ENCODE measurements at places on chromosomes 2 and 18. TPM values are rescaled to one million over a fixed set of nuclear protein-coding genes. Genes with fewer than 3 reads are reported as not detected.

- no peak for DNase-seq
These were observed 1269.0 kb upstream of the DDX18 start for GRCh38 chr2:116545286-116546068.

DNA sequence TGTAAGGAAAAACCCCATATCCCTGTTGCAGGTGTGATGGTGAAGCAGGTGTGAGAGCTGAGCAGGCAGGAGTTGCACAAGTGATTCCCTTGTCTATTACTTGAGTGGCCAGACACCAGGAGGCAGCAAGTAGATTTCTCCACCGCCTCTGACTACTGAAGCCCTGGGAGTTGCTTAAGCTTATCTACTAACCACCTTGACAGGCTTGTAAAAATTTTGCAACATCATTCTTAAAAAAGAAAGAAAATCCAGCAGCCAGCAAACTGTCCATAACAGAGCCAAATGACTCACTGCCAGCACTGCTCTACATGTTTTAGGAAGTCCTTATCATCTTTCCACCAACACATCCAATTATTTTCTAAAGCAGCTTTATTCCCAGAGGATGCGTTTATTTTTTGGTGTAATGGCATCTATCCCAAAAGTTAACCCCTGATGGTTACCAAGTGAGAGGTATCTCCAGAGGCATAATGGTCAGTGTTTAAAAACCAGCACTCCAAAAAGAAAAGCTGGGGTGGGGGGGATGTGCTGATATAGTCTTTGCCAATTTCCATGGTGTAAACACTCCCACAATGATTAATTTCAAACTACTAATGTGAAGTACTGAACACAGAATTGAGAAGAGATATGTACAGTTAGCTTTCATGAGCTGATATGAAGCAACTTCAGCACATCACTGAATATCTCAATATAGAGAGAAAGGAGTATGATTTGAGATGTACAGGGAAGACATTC, 16.3 kb upstream of the GPR39 start:
- no peak for DNase-seq

DNA sequence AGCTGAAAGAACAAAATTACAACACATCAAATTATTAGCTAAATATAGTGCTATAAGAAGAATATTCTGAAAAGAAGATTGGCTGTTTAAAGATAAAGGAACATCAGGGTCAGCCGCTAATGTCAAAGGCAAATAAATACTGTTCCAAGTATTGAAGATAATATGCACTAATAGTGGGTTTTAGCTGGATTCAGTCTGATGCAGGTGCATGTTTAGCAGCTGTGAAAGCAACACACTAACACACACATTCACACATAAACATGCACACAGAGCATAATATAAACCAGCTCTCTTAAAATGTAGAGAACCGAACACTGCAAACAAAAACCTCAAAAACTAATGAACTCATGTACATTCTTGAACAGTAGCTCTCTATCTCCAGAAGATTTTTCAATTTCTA, 634.6 kb downstream of the ERBB4 start:
- no peak for DNase-seq

- peak; percentile 86 for DNase-seq
These were observed 80.0 kb downstream of the GFPT1 start for GRCh38 chr2:69306822-69307578.

DNA sequence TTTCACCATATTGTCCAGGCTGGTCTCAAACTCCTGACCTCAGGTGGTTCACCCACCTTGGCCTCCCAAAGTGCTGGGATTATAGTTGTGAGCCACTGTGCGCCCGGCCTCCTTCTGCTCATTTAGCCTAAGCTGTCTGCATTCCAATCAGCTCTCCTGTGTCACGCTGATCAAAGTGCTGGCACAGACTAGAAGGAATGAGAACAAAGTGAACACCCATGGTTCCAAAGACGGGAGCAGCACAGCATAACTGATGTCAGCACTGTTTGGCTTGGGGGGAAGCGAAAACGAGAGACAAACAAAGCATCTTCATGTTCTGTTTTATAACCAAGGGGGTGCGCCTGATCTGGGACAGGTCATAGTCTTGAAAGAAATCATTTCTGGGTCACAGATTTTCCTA, 43.3 kb downstream of the DIPK1C start:
- no peak for DNase-seq

GRCh38 chr2:236872981-236873380, 212.7 kb upstream of the COPS8 start:
- peak; percentile 35 for DNase-seq

- no peak for DNase-seq
These were observed 565 bp downstream of the SP140 start for GRCh38 chr2:230226051-230226551.

DNA sequence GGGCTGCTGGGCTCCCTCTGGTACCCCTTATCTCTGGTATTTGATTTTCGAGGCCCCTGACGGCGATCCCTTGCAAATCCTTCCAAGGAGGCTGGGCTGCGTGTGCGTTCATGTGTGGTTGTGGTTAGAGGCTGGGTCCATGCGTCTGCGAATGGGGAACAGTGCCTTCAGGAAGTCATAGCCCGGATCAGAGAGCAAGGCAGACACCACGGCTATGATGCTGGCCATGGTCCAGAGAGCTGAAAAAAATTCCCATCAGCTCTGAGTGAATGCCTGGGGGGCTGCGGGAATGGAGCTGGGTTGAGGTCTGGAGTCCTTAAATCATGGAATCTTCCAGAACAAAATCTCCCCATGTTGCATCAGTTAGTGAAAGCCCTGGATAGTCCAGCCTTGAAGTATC, 145.5 kb downstream of the ACKR3 start:
- no peak for DNase-seq

- DNase-seq: no peak
These were observed 797.2 kb downstream of the SATB2 start for GRCh38 chr2:198660501-198660900.

- no peak for DNase-seq
These were observed 62.6 kb downstream of the SLC40A1 start for GRCh38 chr2:189517847-189518535.

DNA sequence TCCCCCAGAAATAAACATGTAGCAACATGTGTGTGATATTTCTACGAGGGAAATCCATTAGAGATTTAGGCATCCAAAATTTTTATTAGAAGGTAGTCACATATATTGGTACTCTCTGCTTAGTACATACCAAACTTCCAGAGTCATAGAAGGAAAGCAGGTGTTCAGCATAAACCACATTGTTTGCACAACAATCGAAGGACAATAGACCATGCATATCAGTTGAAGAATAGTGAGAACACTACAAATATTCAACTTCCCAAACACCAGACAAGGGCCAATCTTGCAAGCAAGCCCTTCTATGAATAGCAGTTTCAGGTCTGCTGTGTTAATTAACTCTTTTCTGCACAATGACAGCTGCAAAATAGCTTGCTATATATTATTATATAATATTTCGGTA, 702.2 kb downstream of the ERBB4 start:
- no peak for DNase-seq

GRCh38 chr2:36534275-36534799, 63.6 kb downstream of the FEZ2 start:
- no peak for DNase-seq

DNA sequence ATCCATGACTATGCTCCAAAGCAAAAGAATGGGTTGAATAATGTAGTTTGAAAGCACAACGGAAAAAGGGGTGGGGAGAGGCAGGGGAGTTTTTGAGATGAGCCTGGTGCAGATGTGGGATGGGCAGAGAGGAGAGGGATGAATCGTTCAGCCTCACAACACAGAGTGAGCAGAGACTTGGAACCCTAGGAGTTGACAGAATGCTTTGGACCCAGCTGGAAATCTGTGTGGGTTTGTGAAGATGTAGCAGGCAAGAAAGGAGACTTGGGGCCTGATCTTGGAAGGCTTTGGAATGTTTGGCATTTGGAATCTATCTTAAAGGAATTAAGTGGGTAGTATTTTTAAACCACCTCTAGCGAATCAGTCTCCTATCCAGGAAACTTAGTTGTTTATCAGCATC, 66.0 kb upstream of the KCTD1 start:
- DNase-seq: no peak

DNA sequence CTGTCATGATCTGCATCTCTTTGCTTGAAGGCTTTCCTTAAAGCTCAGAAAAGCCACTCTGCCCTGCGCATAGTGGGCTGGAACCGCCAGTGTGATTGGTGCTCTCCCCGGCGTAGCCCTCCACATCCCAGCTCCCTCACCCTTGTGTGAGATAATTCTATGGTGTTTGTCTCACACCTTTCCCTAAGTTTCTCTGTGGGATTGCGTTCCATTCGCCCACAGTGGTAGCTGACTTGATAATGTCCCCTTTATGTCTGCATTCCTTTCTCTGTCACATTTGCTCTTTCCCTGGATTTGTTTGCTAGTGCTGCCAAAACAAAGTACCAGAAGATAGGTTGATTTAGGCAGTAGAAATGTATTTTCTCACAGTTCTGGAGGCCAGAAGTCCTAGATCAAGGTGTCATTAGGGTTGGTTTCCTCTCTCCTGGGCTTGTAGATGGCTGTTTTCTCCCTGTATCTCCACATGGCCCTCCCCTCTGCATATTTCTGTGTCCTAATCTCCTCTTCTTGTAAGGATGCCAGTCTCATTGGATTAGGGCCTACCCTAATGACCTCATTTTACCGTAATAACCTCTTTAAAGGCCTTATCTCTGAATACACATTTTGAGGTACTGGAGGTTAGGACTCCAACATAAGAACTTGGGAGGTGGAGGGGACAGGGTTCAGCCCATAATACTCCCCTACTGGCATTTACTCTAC, 7.4 kb upstream of the TMEM87B start:
- DNase-seq: no peak

GRCh38 chr2:9370746-9371145, 52.6 kb downstream of the ITGB1BP1 start:
- no peak for DNase-seq

DNA sequence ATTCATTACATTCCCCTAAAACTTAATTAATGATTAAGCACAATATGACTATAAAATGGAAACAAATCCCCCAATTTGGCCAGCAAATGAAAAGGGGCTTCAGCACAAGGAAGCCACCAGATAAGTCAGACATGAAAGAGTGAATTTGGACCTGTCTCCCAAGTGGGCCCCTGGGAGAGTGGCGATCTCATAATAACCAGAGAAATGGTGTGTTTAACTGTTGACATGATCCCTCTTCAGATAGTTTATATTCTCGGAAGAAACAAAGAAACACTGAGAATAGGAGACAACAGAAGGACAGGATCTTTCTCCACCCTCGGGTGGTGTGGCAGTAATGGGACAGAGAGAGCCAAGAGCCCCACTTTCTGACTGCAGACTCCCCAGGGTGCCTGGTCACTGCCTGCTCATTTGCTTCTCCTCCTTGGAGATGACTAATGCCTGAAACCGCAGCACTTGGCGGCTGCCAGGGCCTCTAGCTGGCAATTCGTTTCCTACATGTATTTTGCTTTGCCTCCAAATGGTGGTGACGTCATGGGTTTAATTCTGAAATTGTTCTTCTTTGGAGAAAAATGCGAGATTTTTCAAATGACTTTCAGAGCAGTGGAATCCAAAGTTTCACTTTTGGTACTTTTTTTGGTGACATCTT, 46.4 kb upstream of the SPP2 start:
- no peak for DNase-seq

DNA sequence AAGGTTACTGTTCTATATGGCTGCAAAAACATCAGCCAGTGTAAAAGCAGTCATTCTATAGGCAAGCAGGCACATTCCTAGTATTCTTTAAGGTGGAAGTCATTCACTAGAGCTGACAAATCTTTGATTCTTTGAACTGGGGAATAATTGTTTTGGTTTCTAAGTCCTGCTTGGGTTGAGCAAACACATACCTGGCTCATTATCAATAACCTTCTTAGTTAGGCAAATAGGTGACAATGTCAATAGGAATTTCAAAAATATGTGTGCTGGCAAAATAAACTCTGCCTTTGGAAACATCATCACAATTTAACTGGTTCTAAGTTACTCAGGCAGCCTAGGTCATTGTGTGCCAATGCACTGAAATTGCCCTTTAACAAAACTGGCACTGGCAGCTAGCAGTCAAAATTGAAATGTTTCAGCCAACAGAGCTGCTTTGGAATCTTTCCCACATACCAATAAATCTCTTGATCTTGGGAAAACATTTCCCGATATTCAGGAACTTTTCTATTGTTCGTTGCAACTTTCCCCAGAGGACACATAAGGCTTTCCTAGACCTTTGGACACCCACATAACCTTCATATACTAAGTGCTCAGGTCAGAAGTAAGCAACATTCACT, 402.0 kb upstream of the MMADHC start:
- no peak for DNase-seq

- no peak for DNase-seq
These were observed 45.4 kb downstream of the INO80D start for GRCh38 chr2:206040525-206040924.

- no peak for DNase-seq
These were observed 35.1 kb downstream of the ARHGAP25 start for GRCh38 chr2:68769586-68770270.

DNA sequence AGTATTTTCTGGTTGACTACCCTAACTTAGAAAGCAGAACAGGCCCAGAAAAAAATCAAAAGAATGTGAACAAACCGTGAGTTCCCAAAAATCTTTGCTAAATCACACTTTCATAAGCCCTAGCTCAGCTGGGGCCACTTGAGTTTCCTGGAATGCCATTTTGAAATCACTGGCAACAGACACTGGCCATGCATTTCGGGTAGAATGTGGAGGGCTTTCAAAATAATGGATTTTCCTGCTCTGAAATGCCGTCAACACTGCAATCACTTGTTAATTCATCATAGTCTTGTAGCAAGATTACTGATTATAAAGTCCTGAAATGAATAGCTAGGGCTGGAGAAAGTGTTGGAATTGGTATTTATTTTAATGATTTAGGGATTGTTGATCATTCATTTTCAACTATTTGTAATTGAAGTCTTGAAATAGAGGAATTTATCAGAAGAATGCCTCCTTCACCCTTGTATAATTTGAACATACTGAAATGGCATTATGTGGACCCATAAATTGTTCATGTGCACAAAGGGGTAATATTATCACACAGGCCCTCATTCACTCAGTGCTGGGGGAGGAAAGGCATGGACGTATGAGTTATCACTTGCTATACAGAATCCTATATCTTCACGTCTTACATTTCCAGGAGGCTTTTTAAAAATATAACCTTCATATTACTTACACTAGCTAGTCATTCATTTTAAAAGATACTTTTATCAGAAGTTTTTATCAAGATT, 134.8 kb downstream of the DTNA start:
- DNase-seq: no peak

- no peak for DNase-seq
These were observed 38.4 kb downstream of the KIDINS220 start for GRCh38 chr2:8799004-8799403.

GRCh38 chr2:39786761-39787522, 7.9 kb upstream of the THUMPD2 start:
- DNase-seq: no peak

DNA sequence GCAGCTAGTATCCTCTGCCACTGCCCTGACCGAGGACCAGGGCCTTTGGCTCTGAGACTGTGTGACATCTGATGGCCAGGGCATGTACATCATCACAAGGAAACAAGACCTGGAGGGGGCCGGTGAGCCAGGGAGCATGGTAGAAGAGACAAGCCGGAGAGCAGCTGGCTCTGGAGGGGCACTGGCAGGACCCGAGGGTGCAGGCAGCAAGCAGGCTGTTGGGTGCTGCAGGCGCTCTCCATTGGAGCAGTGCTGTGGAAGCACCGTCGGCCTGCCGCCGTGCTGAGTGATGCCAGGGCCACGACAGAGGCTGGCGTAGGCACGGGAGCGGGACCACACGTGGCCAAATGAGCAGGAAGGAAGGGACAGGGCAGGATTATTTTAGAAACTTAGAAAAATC, 335.2 kb downstream of the GBX2 start:
- DNase-seq: no peak

LOXL3 gene
- 6.4 TPM for total RNA-seq

CTDP1 gene
- 23.8 TPM for total RNA-seq

CENPA gene
- total RNA-seq: 0.26 TPM

PAIP2B gene
- total RNA-seq: 11.6 TPM

SRD5A2 gene
- 0.65 TPM for total RNA-seq

DNER gene
- 0.34 TPM for total RNA-seq

Measured in ureter (tissue), 1 donor.